ENCODE measurements at places on chromosomes 7 and 10.

- no peak for DNase-seq
These were observed 20.2 kb downstream of the C10orf67 start for GRCh38 chr10:23324351-23324750.

DNA sequence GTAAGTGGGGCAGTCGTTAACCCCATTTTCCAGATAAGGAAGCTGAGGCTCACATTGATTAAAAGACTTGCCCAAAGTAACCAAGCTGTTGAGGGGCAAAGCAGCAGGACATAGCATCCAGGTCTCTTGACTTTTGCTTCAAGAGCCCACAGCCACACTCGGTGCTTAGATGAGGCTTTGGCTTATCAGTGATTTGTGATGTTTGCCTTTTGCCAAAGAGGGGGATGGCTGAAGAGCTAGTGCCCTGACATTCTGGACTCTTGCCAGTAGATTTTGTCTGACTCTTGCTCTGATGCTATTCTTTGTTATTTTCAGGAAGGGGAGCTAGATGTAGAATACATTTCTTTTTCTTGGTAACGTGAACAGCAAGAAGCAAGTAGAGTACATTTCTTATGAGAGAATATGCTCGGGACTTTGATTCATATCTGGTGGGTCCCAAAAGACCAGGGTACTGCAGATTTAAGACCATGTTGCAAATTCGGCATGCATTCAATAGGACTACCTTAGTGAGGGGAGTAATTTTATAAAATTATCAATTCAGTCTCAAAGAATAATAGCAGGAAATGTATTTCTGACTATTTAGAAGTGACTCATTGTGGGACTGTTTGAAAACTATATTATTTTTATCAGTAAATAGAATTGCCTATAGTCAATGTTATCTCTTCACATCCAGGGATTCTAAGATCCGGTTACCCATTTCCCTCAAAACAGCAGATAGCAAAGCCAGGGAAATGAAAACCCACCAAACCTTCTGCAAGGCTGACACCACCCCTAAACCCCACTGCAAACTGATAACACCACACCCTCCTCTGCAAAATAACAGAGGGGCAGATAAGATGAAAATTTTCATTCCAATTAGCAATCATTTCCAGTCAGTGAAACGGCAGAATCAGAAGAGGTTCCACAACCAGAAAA is 180.0 kb upstream of the BMPER start:
- DNase-seq = no peak

GRCh38 chr10:126021833-126022500 is 125.6 kb downstream of the FANK1 start:
- DNase-seq = no peak

GRCh38 chr10:16698461-16698860 is 118.8 kb downstream of the RSU1 start:
- no peak for DNase-seq

- DNase-seq = no peak
These were observed 6.2 kb downstream of the NIPSNAP2 start for GRCh38 chr7:55970561-55970960.

DNA sequence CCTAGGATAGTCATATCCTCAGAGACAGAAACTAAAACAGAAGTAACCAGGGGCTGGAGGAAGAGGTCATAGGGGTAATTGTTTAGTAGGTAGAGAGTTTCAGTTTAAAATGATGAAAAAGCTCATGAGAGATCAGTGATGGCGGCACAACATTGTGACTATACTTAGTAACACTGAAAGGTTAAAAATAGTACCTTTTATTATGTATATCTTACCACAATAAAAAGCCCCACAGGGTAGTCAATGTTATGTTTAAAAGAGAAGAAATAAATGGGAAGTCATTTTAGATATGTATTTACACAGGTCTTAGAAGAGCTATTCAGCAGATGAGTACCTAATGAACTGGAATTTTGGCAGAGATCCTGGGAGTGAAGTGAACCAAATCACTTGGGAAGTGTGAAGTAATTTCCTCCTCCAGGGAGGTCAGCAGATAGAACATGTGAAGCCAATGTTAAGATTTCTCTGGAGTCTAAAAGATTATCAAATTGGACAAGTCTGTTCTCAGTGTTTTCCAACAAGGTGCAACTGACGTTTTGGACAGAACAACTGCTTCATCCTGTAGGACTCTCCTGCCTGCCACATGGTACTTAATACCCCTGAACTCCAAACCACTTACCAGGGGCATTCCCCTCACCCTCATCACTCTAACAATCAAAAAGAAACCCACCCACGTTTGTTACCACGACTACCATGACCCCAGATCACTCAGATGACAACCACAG is 6.4 kb downstream of the CDCA7L start:
- DNase-seq = peak; percentile 43

GRCh38 chr10:93199191-93199751 is 125.6 kb downstream of the CYP26A1 start:
- no peak for DNase-seq

- no peak for DNase-seq
These were observed 255.4 kb downstream of the ELMO1 start for GRCh38 chr7:37193087-37193774.

- no peak for DNase-seq
These were observed 14.8 kb upstream of the ZMIZ2 start for GRCh38 chr7:44733708-44734481.

GRCh38 chr7:141402277-141402996 is 148.8 kb upstream of the AGK start:
- no peak for DNase-seq

DNA sequence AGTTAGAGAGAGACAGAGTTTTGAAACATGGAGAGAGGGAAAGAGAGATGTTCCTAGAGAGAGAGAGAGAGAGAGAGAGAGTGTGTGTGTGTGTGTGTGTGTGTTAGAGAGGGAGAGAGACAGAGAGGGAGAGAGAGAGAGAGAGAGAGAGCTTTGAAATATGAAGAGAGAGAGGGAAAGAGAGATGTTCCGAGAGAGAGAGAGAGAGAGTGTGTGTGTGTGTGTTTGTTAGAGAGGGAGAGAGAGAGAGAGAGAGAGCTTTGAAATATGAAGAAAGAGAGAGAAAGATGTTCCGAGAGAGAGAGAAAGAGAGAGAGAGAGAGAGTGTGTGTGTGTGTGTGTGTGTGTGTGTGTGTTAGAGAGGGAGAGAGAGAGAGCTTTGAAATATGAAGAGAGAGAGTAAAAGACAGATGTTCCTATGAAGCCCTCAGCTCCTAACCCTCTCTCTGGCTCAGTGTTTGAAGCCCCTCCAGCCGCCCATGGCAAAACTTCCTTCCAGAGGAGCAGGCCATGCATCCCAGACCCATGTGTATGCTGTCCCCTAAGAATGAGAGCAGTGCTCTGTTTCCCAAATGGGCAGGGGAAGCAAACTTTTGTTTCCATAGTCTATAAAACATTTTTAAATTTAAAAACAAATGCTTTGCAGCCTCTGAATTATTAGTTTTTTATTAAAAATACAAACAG is 130.9 kb downstream of the KCNMA1 start:
- DNase-seq = no peak

DNA sequence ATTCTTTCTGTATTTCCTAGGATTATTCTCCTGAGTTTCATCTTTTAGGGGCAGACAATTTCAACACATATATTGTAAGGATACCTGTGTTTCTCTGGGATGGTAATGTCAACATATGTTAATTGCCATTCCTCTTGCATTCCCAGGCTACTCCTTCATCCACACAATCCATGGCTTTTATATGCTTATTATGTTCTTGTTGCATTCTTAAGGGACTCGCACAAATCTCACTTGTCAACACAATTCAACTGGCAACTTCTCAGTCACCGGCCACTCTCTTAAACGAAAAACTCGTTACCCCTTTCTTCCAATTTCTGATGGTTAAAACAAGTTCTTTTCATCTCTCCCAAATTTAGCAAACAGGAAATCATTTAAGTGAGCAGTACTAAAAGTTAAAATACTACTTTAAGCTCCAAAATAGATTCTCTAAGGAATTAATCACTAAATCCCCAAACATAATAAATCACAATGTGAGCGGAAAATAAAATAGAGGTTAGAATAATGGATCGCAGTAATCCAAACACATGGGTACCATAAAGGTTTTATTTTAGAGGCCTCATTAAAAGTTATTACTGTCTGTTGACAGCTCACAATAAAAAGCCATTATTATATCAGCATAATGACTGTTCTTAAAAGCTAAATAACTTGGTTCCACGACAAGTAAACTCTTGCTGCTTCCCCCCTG is 223.2 kb downstream of the ELMO1 start:
- no peak for DNase-seq

GRCh38 chr7:36280840-36281812 is 108.5 kb upstream of the ANLN start:
- no peak for DNase-seq

GRCh38 chr7:137395420-137395819 is 51.9 kb upstream of the PTN start:
- no peak for DNase-seq

DNA sequence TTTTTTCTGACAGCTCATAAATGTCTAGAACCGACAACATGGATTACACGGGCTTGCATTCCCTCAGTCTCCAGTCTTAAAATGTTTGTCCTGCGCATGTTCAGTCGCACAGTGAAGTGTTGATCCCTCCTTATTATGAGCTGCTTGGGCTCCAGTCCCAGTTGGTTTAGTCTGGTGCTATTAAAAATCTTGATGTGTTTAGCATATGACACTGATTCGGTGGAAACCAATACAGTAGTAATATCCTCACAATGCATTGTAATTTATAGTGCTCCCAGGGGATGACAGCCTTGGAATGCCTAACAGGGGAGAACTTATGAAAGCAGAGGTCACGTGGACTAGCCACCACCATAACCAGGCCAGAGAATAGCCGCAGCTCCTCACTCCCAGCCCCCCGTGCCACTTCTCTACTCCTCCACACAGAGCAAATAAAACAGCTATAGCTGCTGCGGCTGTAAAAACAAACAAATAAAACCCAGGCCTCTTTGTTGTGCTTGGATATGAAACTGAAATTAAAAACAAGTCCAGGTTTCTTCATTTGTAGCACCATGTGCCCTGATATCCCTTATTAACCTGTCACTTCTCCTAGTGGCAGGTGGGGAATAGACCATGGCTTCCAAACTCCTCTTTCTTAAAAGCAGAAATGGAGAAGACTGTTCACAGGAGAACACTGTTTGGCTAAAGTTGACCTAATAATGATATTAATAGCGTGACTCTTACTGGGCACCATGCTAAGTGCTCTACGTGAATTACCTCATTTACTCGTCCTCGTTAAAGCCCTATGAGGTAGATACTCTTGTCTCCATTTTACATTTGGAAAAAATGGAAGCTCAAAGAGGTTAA is 7.7 kb downstream of the DPCD start:
- DNase-seq = no peak

DNA sequence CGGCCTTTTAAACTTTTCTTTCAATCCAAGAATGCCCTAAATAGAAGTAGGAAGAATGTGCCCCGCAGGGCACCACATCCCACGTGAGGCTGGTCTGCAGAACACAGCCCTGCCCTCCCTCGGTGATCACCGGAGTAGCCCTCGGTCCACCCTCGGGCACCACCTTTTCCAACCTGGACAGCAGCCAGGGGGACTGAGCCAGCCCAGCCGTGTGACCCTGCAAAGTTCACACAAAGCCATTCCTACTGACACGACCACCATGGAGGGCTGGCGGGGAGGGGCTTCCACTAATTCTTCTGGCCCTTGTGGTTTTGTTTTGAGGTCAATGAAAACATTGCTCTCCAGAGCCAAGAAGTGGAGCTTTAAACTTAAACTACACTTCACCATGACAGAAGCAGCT is 132.2 kb downstream of the TCERG1L start:
- DNase-seq = no peak

GRCh38 chr10:30056281-30056680 is 3.1 kb downstream of the JCAD start:
- no peak for DNase-seq

GRCh38 chr7:69342154-69342884 is 256.0 kb upstream of the AUTS2 start:
- DNase-seq = no peak

DNA sequence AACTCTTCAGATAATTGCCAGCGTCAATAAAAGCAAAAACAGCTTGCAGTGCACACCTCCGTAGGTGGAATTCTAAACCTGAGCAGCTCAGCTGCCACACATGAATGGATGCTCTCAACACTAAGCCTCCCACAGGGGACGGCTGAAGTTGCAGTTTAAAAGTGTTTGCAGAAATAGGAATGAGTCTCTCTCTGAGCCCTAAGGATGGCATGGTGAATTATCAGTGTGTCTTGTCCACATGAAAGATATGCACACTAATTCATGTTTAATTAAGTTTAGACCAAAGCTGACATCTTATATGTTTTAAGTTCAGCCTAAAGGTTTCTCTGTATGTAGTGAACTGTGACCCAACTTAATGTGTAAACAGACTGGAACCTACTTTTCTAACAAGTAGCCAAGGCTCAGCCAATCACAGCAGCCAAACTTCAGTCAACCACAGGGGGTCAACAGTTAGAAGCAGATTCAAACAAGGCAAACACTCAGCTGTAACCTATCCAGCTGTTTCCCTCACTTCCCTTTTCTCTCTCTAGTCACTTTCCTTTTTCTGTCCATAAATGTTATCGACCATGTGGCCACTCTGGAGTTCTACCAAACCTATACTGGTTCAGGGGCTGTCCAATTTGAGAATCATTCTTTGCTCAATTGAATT is 38.1 kb downstream of the CTTNBP2 start:
- DNase-seq = no peak

GRCh38 chr7:149714910-149715471 is 58.4 kb downstream of the ZNF467 start:
- no peak for DNase-seq

GRCh38 chr10:33706191-33706590 is 371.7 kb upstream of the NRP1 start:
- DNase-seq = no peak

DNA sequence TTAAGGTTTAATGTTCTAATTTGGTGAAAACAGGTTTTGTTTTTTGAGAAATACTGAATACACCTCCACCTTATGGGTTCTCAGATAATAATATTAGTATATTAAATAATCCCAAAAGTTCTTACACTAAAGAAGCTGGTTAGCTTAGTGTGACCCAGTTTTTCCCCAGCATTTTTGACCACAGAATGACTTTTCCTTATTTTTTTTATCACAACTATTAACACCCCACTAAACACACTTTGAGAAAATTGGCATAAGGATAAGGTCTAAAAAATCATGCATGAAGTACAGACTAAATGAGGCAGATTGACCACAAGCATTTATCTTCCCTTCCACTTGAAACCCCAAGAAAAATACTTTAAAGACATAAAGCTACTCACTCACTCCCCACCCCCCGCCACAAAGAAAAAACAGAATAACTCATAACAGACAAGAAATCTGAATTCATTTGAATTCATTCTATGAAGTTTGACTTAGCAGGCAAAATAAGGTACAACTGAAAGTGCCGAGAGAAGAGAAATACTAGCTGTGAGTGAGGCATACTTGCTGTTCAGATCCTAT is 49.7 kb upstream of the WNT16 start:
- DNase-seq = no peak

DNA sequence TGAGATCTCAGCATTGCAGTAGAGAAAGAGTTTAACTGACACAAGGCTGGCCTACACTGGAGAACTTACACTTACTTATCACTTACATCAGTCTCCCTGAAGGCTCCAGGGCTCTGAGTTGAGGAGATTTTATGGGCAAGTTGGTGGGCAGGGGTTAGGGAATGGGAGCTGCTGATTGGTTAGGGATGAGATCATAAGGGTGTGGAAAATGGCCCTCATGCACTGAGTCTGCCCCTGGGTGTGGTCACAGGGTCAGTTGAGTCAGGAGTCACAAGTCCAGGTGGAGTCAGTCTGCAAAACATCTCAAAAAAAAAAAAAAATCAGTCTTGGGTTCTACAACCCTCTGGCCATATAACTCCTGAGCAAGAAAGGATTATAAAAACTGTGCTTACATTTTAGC is 60.5 kb downstream of the PPP1R17 start:
- no peak for DNase-seq

GRCh38 chr7:123682690-123683089 is 27.0 kb downstream of the LMOD2 start:
- DNase-seq = no peak

- no peak for DNase-seq
These were observed 78.1 kb downstream of the INHBA start for GRCh38 chr7:41624818-41625217.

Measured in stimulated activated CD4-positive, alpha-beta T cell treated with anti-CD3 and anti-CD28 coated beads, Interleukin-2, amount 100 ng/mL, for 48 hours (primary cell).